ENCODE measurements at places on chromosomes 1 and 21.

GRCh38 chr1:204879351-204879750 lies 8.7 kb downstream of the NFASC start:
- DNase-seq = no peak

GRCh38 chr1:68975212-68975933 lies 478.5 kb upstream of the DEPDC1 start:
- no peak for DNase-seq

DNA sequence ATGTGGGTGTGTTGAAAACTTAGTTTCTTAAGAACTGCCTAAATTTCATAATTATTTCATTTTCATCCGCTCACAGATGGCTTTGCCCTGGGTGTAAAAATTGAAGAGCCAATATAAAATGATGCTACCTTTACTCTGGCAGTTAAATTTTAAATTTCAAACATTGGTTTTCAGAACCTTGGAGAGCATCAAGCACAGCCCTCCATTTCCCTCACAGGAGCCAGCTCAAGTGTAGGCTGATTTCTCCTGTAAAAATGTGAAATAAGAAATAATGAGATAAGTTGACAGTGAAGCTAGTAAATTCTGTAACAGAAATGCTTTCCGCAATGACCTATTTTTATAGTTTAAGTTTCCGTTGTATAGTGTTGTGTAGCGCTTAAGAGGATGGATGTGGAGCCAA lies 53.9 kb upstream of the AKT3 start:
- DNase-seq = no peak

GRCh38 chr1:159960721-159961381 lies 6.8 kb upstream of the SLAMF9 start:
- DNase-seq = peak; percentile 72

Measured in fibroblast of skin of left biceps (primary cell).